Tibial nerve (tissue), 4 donors: ENCODE measurements at places on chromosomes 3 and 15. TPM values are rescaled to one million over a fixed set of nuclear protein-coding genes. Genes with fewer than 3 reads are reported as not detected.

- no peak for DNase-seq
- no peak overlapping the region for H3K27ac ChIP-seq
- no peaks in the 10 kb centered on the region for H3K27me3 ChIP-seq
- no peaks in the 10 kb centered on the region for H3K36me3 ChIP-seq
Measured at GRCh38 chr15:56208641-56209155, 35.0 kb downstream of the RFX7 start.

- H3K27me3 ChIP-seq: no peaks in the 10 kb centered on the region
- DNase-seq: no peak
- H3K27ac ChIP-seq: no peak overlapping the region
Measured at GRCh38 chr3:146128179-146128578, 32.8 kb downstream of the PLOD2 start.

Gene IFT57
- 57.9 TPM for total RNA-seq

GRCh38 chr3:172334671-172335207, 113.5 kb downstream of the GHSR start:
- no peaks in the 10 kb centered on the region for H3K27me3 ChIP-seq
- H3K4me3 ChIP-seq: no peak overlapping the region
- H3K4me1 ChIP-seq: peaks cover 18% of the 10 kb centered on the region
- no peak for DNase-seq
- H3K27ac ChIP-seq: no peak overlapping the region

Gene FAM81A
- total RNA-seq: 1.8 TPM

Gene ZFYVE19
- 33.9 TPM for total RNA-seq
